ENCODE measurements at places on chromosomes 12 and 14.

DNA sequence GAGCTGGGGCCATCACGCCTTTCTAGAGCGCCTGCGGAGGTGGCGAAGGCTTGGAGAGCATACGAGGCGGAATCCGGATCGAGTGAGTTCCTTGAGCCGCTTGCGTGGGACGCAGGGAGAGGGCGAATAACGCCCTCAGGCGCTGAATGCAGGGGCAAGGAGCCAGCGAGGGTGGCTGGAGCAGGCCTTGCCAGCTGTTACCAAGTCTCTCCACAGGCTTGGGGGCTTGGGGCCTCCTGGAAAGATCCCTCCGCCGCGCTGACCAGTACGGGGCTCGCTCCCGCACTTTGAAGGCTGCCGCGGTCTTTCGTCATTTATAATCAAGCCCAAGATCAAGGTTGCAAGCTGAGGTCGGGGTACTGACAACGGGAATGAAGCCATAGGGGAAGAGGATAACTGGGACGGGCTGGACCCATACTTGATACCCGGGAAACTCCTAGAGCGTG is 1.2 kb downstream of the FLRT2 start:
- DNase-seq: peak; percentile 34

DNA sequence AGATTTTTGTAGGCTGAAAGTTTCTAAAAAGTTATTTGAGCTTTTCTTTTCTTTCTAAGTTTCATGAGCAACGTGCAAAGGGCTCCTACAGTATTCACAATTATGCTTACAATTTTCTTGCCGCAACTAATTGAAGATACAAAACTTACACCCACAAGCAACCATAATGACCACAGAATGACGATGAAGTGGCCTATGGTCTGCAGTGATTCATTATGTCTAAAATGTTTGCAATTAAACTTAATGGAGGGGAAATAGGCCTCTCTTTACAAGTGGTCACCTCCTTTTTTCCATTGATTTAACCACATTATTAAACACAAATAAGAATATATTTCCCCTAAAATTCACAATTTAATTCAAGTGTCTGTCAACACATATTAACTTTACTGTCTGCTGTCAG is 732.6 kb upstream of the FLRT2 start:
- no peak for DNase-seq

DNA sequence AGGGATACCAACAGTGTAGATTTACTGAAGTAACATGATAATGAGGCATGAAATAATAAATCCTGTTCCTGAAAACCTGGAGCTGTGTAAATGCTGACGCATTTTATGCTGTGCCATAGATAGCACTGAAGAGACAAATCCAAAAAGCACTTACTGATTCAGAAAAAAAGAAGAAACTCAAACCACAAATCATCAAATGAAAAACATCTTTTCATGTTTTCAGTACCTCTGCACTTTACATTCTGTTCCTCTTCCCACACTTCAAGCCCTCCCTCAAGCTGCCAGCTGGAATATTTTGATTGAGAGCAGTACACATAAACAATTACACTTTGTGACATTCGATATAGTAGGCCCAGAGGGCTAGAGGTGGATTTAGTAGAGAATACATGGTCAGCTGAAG is 362.3 kb downstream of the NAV3 start:
- no peak for DNase-seq

GRCh38 chr14:102722646-102723045 is 54.6 kb upstream of the TRAF3 start:
- DNase-seq: no peak

DNA sequence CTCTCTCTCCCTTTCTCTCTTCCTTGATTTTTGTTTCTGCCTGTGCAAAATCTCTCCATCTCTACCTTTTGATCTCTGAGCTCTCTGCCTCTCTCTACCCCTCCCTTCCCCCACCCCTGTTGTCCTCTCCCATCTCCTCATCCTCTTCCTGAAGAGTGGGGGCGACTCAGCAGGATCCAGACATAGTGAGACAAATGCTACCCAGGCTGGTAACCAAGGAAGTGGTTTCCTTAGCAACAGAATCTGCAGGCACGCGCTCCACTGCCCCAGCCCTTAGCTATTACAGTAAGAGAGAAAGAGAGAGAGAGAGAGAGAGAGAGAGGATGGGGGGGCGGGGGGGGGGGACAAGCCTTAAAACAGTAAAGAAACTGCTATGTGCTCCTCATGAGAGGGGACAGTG is 85.6 kb downstream of the CMKLR1 start:
- DNase-seq: no peak

- peak; percentile 52 for DNase-seq
These were observed 7.5 kb downstream of the VTI1B start for GRCh38 chr14:67666750-67667449.

DNA sequence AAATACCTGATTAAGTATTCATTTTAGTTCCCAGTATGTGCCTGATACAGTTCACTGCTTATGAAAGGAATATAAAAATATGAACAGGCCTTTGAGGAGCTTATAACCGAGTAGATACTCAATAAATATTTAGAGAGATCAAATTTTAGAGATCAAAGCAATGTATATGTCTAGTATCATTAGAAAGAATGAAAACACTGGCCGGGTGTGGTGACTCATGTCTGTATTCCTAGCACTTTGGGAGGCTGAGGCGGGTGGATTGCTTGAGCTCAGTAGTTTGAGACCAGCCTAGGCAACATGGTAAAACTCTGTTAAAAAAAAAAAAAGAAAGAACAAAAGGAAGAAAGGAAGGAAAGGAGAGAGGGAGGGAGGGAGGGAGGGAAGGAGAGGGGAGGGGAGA is 113.2 kb upstream of the EEA1 start:
- DNase-seq: no peak

DNA sequence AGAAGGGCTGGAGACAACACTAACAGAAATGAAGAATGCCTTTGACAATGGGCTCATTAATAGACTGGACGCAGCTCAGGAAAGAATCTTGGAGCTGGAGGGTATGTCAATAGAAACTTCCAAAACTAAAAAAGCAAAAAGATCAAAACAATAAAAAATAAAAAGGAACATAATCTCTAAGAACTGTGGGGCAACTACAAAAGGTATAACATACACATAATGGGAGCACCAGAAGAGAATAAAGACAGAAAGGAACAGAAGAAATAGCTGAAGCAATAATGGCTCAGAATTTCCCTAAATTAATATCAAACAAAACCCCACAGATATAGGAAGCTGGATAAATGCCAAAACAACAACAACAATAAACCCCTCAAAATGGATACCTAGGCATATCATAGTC is 124.1 kb upstream of the ABCD2 start:
- DNase-seq: no peak

GRCh38 chr14:64614805-64615391 is 65.1 kb downstream of the PPP1R36 start:
- DNase-seq: no peak

- DNase-seq: no peak
These were observed 225.0 kb downstream of the LRIG3 start for GRCh38 chr12:58695263-58695662.

DNA sequence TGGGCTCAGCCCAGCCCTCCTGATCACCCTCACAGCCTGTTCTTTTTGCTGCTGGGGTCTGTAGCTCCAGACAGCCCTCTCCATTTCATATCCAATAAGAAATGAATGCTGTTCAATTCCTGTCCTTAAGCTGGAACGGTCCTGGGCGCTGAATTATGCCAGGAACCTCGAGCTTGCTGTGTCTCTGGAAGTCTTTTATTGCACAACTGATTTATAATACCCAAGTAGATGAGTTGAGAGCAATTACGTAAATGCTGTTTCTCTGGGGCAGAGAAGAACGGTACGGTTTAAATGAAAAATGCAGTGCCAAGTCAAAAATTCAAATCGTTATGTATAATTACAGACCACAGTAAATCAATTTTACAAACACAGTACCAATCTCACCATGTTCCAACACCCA is 161.0 kb downstream of the SAMD4A start:
- DNase-seq: no peak

GRCh38 chr12:95857156-95857555 is 1.6 kb upstream of the SNRPF start:
- DNase-seq: no peak

- DNase-seq: peak; percentile 38
These were observed 33.5 kb downstream of the SMCO2 start for GRCh38 chr12:27480016-27480415.

DNA sequence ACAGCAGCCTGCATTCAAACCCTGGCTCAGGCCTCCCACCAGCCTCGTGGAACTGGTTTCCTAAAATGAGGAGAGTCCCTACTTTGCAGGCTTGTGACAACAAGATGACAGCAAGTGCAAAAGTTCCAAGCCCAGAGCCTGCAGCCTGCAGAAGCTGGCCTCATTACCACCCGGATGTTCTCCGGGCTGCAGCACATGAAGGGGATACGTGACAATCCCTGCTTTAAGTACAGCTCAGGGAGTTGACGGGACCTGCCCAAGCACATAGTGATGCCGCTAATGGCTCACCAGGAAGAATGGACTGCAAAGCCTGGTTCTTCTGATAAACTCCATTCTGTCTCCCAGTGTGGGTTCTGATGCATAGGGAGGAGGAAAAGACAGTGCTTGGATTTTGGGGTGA is 15.0 kb downstream of the SSH1 start:
- no peak for DNase-seq

GRCh38 chr14:104383088-104383995 is 196.2 kb upstream of the C14orf180 start:
- no peak for DNase-seq

GRCh38 chr12:4962539-4963486 is 53.1 kb downstream of the KCNA1 start:
- DNase-seq: no peak

DNA sequence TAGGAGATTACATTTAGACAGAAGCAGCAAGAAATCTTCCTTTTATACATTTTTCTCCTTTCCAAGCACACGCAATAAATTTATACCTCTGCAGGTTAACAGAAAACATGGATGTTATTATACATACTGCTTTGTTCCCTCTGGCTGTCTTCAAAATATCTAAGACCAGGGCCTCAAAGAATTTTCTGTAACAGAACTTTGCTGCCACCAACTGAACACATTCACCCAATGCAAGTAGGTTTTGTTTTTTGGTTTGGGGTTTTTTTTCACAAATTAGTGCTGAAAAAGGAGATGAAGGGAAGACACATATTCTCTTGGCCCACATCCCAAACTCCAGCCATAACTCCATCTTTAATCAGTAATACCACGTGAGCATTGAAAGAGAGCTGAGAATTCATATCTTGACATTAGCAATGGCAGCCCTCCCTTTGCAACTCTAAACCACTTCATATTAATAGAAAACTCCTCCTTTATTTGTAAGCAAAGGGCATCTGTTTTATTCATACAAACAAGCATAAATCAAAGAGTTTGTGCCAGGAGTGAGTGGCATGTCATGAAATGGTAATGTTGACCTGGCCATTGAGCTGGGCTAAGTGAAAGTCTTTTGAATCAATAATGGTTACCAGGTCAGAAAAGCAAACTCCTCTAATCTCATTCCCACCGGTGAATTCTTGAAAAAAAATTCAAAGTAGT is 150.8 kb upstream of the FSCB start:
- DNase-seq: no peak

DNA sequence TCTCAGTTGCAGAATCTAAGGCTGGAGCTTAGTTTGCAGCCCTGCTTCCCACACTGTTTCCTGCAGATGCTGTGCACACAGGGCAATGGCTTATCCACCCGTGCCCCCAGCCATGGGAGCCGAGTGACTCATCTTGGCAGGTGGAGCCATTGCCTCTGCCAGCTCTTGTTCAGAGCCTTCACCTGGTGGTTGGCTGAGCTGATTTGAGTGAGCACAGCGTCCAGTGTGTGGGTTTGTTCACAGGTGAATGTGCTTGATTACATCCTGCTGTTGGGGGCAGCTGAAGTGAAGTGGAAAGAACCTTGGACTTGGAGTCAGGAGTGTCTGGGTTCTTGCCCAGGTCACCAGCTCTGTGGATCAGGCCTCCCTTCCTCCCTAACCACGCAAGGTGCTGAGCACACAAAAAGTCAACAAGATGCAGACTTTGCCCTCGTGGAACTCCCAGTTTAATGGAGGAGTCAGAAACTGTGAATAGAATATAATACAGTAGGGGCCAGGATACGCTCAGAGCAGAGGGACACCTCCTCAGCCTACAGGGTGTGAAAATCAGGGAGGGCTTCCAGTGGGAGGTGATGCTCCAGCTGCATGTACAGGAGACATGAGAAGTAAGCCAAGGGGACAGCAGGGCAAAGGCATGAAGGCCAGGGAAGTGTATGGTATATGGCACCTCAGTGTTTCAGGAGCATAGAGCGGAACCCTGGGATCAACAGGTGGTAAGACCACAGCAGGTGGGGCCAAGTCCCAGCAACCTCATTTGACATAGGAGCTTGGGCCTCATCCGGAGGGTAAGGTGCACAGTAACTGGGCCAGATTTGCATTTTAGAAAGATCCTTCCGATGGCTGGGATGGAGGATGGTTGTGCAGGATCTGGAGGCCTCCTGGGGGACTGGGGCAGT is 22.8 kb downstream of the JDP2 start:
- no peak for DNase-seq

DNA sequence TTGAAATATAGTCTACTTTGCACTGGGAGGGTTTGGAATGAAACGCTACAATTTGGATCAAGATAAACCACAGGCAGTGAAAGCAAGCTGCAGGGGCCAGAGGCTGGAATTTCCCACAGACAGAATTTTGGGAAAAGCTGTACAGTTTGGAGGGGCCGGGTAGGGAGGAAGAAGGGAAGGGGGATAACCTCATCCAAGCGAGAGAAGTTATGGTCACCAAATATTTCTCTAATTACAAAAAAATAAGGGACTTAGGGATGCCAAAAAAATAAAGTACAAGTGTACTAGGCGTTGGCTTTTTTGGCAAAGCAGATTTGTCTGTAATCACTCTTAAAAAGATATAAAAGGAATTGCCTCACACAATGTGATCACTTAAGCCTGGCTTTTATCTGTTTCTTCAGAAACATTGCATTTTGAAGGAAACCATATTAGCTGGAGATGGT is 31.2 kb upstream of the ADGRD1 start:
- DNase-seq: no peak

DNA sequence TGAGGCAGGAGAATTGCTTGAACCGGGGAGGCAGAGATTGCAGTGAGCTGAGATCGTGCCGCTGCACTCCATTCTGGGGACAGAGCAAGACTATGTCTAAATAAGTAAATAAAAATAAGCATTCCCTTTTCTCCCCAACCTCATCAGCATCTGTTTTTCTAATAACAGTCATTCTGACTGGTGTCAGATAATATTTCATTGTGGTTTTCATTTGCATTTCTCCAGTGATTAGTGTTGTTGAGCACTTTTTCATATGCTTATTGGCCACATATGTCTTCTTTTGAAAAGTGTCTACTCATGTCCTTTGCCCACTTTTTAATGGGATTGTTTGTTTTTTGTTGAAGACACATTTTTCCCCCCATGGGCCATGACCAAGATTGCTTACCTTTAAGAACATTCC is 243.2 kb downstream of the ADAMTS20 start:
- no peak for DNase-seq

GRCh38 chr12:103933237-103933636 is 3.0 kb downstream of the HSP90B1 start:
- no peak for DNase-seq

GRCh38 chr14:96184737-96185136 is 19.9 kb upstream of the BDKRB2 start:
- no peak for DNase-seq

- DNase-seq: no peak
These were observed 50.0 kb downstream of the ADGRD1 start for GRCh38 chr12:131003716-131004045.

GRCh38 chr14:92539419-92539818 is 25.8 kb downstream of the RIN3 start:
- no peak for DNase-seq
